ENCODE measurements at places on chromosomes 2 and 18.

GRCh38 chr2:227623226-227623625 is 5.9 kb downstream of the SCYGR4 start:
- no peak for DNase-seq

DNA sequence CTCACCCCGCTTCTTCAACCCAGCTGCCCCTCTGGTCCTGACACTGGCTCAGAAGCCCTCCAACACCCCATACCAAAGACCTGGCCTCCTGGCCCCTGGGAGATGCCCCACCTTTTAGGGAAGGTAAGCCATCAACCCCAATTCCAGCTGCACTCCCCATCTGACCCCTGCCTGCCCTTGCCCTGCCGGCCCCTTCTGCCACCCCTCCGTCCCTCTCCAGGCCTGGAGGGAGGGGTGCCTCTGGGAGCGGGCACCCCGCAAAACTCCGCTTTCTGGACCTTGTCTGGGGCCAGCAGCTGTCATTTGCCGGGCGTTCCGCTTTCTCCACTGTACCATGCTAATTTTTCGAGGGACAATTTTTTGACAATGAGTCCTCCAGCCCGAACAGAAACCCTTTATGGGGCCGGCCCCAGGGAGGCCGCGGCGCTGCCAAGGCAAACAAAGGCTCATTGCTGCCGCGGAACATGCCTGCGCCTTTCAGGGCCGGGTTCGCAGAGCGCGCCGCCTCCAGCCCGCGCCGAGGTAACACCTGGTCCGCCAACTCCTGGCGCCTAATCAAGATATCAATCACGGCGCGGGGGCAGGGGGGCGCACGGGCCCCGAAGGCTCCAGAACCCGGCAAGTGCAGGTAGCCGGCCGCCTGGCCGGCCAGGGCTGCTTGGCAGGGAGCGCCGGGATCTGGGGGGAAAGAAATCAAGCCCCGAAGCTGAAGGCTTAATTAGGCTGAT is 96.0 kb downstream of the INHBB start:
- peak; percentile 63 for DNase-seq

DNA sequence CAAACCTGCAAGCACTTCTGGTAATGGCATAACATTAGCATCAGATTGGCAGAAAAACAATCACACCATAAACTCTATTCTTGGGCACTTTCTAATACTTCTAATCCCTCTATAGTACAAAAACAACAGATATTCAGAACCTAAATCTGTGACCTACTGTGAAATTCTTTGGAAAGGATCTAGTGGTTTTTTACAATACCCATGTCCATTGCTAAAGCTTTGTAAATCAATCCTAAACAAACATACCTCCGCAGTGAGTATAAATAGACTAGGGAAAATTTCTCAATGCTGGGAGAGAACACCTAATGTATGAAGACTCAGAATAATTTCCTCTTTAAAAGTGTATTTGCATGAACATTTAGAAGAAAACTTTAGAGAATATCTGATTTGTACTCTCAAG is 1098.5 kb upstream of the DDX18 start:
- DNase-seq, result no peak

DNA sequence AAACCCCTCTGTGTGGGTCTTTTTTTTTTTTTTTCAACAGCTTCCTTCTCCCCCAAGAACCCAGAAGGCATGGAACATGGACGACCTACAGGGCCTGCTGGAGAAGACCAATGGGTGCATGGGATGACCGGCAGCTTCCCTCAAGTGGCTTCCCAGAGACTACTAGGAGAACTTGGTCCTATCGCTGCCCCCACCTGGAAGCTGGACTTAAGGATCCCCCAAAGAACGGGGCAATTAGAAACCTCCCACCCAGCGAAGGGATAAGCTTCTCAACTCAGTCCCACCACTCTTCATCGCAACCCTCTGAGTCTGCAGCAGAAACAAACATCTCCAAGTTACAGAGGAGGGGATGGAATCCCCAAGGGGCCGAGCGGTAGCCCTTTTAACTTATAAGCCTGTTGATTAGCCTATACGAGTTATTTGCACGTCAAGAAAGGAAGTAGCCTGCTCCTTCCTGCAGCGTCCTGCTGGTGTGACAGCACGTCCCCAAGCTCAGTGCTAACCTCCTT is 1.4 kb downstream of the ACTR1B start:
- no peak for DNase-seq

- peak; percentile 10 for DNase-seq
Measured at GRCh38 chr2:42859006-42859552, 66.7 kb upstream of the HAAO start.

DNA sequence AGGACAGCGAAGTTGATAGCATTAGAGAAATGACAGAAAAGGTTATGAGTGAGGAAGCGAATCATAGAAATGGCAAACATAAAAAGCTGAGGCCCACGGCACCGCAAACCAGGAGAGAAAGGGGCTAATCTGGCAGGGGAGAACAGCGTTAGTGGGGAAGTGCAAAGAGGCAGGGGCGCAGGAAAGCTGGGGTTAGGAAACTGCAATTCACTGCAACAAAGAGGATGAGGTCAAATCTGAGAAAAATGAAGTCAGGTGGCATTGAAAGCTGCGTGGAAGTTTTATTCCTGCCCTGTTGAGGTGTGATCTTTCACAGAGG is 653 bp upstream of the ABI2 start:
- DNase-seq, result no peak

- peak; percentile 44 for DNase-seq
Measured at GRCh38 chr2:187397886-187398285, 50.2 kb downstream of the CALCRL start.

- no peak for DNase-seq
Measured at GRCh38 chr2:41830600-41830999, 217.2 kb upstream of the PKDCC start.

- no peak for DNase-seq
Measured at GRCh38 chr18:23512641-23513040, 9.3 kb downstream of the RMC1 start.

DNA sequence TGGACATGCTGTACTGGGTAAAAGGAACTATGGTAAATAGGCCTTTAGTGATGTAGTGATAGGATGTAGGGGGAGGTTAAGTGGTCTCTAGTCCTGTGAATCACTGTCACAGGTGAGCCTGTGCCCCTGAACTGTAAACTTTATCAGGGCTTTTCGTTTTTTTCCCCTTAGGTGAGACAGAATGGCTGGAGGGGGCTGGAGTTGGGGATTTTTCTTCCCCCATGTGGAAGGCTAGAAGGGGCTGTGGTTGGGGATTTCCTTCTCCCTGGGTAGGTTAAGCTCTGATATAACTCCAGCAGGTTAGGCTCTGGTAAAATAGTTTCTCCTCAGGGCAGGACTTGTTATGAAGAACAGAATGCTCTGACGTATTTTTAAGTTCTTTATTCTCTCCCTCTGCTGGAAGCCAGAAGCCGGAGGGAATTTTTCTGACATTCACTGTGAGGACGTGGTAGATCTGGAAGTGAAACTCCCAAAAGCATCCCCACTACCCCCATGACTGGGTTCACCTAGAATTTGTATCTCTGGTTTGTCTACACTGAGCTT is 28.5 kb downstream of the PIKFYVE start:
- no peak for DNase-seq

GRCh38 chr18:23317975-23318675 is 135.0 kb upstream of the RIOK3 start:
- DNase-seq, result no peak

- DNase-seq, result peak; percentile 6
Measured at GRCh38 chr2:205198140-205198525, 484.2 kb upstream of the NRP2 start.
